ENCODE measurements at places on chromosomes 4 and X. TPM values are rescaled to one million over a fixed set of nuclear protein-coding genes. Genes with fewer than 3 reads are reported as not detected.

The ATOH1 gene
- total RNA-seq: not detected

GRCh38 chr4:187606581-187606980, 389.0 kb upstream of the ZFP42 start:
- peak; percentile 50 for DNase-seq

GRCh38 chr4:189656641-189657040, 284.0 kb upstream of the FRG1 start:
- peak; percentile 85 for DNase-seq

- DNase-seq: no peak
Observed at GRCh38 chrX:118350221-118350620, 4.3 kb downstream of the WDR44 start.

The NLGN4X gene
- 11.3 TPM for total RNA-seq

DNA sequence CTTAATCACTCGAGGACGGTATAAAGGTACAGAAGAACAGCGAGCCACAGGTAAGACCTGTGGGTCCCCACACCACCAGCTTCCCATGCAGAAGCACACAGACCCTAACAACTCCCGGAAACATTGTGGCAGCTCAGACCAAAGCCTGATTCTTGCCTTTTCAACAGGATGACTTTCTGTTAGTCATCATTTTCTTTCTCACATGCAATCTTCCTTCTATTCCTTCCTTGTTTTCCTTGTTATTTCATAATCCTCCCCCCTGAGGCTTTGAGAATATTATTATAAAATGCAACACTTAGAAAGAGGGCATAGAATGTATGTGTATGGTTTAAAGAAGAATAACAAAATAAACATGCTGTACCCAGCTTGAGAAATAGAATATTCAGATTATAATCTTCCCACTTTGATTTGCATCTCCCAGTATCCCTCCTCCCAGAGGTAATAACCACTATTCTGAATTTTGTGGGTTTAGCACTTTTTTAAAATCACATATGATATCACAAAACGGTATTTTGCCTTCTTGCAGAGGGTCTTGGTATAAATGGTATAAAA, 100.9 kb downstream of the FHDC1 start:
- DNase-seq: no peak

GRCh38 chr4:113815826-113816225, 54.3 kb upstream of the CAMK2D start:
- DNase-seq: no peak

DNA sequence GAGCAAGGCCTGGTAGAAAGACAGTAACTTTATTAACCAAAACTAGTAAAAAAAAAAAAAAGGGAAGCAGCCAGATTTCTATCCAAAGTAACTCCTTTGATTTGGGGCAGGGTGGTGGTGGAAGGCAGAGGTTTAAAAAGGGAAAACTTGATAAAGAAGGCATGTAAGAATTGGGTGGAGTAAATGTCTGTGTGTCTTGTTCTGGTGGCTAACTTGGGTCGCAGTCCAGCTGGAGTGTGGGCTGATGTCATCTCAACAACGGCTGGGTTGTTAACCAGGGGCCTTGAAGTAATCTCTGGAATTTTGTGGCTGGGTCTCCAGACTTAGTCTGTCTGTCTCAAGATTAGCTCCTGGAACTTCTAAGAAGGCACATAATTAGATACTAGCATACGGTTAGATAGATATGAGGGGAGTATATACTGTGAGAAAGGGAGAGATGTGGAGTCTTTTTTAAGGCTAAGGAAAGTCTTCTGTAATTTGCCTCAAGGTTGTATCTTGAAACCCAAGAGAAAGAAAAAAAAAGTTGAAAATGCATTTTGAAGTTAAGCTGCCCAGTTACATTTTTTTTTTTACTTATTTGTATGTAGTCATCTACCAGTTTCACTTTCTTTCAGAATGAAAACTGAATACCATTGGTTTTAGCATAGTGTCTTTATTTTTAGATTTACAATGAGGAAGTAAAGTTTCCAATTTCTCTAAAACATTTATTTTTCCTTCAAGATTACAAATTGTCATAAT, 48.3 kb downstream of the MTHFD2L start:
- DNase-seq: peak; percentile 12

The C4orf36 gene
- total RNA-seq: 1.7 TPM

The SPANXD gene
- not detected for total RNA-seq

- DNase-seq: peak; percentile 42
Observed at GRCh38 chr4:167003326-167003725, 231.0 kb downstream of the SPOCK3 start.

The DCAF8L2 gene
- not detected for total RNA-seq

The CSAG3 gene
- total RNA-seq: not detected

DNA sequence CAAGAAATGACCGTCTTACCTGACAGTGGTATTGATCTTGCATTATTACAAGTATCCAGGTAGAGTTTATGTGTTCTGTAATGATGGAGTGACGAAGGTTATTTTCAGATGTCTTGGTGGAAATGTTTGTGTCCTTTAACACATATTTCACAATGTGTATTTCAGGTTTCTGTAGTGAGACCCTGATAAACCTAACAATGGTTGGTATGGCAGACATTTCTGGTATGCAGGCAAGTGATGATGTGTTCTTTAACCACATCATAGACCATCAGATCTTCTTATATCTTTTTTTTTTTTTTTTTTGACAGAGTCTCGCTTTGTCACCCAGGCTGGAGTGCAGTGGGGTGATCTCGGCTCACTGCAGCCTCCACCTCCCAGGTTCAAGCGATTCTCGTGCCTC, 14.6 kb upstream of the ATXN3L start:
- DNase-seq: no peak

The NXF2B gene
- not detected for total RNA-seq
